ENCODE measurements at places on chromosomes 16 and 17.
A peak's percentile ranks its signal among the peaks of the same experiment; 100 is the strongest.

- no peak for DNase-seq
These were observed 4.9 kb upstream of the CIAO3 start for GRCh38 chr16:745739-746138.

- no peak for DNase-seq
These were observed 60.0 kb downstream of the RPTOR start for GRCh38 chr17:80604670-80605010.

- peak; percentile 84 for DNase-seq
These were observed 617 bp downstream of the PAFAH1B1 start for GRCh38 chr17:2593821-2594721.

- DNase-seq, result no peak
These were observed 114.9 kb downstream of the TRIM37 start for GRCh38 chr17:58991718-58992331.

GRCh38 chr16:84314814-84315213 lies 20.1 kb downstream of the WFDC1 start:
- no peak for DNase-seq

DNA sequence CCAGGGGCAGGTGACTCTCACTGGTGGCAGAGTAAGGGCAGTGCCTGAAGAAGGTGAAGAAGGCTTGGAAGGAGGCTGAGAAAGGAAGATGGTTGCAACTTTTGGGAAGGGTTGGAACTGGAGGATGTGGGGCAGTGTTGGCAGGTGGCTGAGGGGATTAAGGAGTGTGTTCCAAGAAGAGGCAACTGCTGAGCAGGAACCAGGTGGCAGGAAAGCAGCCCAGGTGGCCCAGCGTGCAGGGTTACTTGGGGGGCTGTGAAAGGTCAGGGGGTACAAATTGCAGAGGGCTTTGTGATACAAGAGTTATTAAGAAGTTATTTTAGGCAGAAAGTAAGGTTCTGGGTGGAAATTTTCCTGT lies 28.6 kb downstream of the WSCD1 start:
- DNase-seq, result no peak

DNA sequence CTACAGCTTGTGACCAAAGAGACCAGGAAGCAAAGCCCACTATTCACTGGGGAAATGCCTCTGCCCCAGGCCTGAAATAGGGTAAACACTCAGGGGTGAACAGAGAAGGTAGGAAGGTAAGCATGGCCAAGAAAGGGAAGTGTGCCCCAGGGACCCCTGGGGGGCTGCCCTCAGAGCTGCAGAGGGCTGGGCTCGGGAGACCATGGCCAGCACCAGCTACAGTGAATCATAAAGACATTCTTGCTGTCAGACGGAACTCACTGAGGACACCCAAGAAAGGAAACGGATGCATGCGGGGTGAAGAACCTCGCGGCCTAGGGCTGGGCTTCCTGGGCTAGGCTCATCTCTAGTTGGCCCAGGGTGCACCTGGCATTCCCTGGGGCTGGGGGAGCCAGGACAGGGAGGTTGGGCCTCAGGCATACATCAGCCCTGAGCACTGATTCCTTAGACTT lies 9.6 kb downstream of the HIC1 start:
- DNase-seq, result no peak

GRCh38 chr16:3578121-3578520 lies 918 bp upstream of the NLRC3 start:
- peak; percentile 61 for DNase-seq

- no peak for DNase-seq
These were observed 372.7 kb upstream of the CDH11 start for GRCh38 chr16:65494609-65495008.

GRCh38 chr17:78026381-78026780 lies 67.9 kb downstream of the TNRC6C start:
- no peak for DNase-seq

GRCh38 chr17:1957037-1957436 lies 68.1 kb downstream of the RTN4RL1 start:
- no peak for DNase-seq

- DNase-seq, result peak; percentile 44
These were observed 421 bp downstream of the STAT3 start for GRCh38 chr17:42387661-42388380.

DNA sequence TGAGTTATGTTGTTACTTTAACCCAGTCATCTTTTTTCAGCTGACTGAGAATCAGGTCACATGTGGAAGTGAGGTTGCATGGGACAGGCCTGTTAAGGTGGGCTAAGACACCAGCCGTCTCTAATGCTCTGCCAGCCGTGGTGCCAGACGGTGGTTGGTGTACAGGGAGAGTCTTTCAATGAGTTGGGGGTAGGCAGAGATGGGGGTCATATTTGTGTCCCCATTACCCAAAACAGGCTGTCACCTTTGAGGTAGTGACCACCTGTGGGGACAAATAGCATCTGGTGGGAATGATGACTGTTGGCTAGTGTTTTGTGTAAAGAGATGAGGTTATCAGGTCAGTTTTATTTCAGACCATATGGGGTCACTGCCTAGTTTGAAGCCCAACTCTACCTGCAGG lies 1.8 kb downstream of the RPL38 start:
- no peak for DNase-seq

DNA sequence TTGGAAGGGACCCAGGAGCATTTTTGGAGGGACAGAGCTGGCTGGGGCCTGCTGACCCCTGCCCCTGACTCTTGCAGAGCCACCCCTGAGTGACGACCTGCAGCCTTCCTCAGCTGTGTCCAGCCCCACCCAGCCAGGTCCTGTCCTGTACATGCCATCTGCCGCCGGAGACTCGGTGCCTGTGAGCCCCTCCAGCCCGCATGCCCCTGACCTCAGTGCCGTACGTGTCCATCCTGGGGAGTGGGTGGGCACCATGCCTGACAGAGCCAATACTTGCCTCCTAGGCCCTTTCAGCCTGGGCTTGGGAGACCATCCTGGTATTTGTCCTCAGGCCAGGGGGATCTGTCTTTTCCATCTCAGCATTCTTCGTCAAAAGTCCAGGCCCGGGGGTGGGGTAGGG lies 27.5 kb downstream of the UNC13D start:
- DNase-seq, result no peak

DNA sequence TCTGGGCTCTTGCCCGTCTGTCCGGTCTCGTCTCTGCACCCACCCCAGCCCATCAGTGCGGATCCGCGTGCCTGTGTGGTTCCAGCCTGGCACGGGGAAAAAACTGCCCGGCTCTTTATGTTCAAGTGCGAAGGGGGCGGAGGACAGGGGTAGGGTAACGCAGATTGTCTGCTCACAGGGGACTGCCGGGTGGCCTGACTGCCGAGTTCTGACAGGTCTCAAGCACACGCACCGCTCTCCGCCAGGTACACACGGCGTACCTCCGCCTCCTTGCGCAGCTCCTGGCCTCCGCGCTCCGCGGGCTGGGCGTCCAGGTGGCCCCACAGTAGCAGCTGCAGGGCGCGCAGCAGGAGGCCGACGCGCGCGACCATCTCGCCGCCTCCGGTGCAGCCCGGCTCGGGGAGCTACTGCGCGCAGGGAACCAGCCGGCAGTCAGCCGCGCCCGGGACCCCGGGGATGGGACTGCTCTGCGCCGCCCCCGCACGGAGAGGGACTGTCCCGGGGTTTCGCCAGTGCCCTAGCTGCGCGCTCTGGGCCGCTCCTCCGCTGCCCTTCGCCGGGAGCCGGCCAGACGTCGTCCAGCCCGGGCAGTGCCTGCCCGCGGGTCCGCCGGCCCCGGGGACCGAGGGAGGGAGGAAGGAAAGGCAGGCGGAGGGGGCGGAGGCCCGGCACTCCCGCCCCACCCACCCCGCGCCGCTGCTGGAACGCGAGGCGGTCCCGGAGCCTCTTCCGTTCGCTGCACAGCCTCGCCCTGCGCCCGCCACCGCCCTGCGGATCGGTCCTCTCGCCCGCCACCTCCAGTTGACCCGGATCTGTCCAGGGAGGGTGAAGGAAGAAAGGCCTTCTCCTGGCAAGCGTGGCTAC lies at the start of gene MMP28:
Gene MMP28, minus strand, starts transcription at position 635 of the 864 bp plus-strand sequence. Its CDS starts 264 bp downstream, at position 371.
- peak; percentile 19 for DNase-seq

DNA sequence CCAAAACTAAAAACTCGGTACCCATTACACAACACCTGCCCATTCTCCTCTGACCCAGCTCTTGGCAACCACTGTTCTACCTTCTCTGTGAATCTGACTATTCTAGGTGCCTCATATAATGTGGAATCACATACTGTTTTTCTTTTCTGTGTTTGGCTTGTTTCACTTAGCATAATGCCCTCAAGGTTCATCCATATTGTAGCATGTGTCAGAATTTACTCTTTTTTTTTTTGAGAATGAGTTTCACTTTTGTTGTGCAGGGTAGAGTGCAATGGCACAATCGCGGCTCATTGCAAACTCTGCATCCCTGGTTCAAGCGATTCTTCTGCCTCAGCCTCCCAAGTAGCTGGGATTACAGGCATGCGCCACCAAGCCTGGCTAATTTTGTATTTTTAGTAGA lies 59.5 kb upstream of the RBL2 start:
- no peak for DNase-seq

GRCh38 chr16:31513126-31513525 lies 4.9 kb upstream of the RUSF1 start:
- DNase-seq, result no peak

DNA sequence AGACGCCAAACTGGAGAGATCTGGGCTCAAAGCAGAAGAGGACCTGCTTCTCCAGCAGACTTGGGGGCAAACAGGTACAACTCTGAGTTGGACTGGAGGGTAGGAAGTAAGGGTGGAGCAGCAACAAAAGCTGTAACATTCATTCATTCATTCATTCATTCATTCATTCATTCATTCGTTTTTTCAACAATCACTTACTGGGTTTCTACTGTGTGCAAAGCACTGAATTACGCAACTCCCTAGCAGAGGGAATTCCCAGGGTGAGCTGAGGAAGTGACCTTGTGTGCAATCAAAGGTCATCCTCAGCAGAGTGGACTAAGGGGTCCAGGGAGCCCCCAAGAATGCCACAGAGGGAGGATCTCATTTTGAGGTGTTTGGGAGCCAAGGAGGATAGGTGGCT lies 231.1 kb upstream of the SDK2 start:
- no peak for DNase-seq

GRCh38 chr16:191831-192230 lies 11.6 kb downstream of the HBQ1 start:
- DNase-seq, result no peak

GRCh38 chr17:72268431-72268830 lies 147.6 kb downstream of the SOX9 start:
- no peak for DNase-seq

- no peak for DNase-seq
These were observed 335.2 kb upstream of the CDH11 start for GRCh38 chr16:65457084-65457483.

DNA sequence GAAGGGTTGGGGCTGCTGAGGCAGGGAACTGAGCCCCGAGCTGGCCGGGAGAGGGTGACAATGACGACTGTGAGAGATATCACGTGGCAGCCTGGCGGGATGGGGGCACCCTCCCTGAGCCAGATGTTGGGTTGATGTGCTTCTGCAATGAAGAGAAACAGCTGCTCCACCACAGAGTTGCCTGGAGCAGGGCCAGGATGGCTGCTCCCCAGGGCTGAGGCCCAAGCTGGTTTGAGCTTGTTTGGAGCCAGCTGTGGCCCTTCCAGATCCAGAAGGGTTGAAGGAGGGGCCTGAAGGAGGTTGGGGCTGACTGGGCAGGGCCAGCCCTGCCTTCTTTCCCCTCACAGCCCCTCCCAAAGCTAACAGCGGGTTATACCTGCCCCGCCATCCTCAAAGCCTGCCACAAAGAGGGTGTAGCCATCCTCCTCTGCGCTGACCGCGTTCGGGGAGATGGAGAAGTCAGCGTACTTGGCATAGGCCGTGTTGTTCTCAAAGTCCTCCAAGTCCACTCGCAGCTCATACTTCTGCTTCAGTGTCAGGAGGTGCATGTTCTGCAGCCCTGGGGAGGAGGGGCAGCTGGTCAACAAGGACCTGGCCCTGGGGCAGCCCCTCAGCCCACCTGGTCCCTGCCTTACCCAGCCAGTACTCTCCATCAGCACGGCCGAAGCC lies 2.1 kb downstream of the MFAP4 start:
- DNase-seq, result no peak

DNA sequence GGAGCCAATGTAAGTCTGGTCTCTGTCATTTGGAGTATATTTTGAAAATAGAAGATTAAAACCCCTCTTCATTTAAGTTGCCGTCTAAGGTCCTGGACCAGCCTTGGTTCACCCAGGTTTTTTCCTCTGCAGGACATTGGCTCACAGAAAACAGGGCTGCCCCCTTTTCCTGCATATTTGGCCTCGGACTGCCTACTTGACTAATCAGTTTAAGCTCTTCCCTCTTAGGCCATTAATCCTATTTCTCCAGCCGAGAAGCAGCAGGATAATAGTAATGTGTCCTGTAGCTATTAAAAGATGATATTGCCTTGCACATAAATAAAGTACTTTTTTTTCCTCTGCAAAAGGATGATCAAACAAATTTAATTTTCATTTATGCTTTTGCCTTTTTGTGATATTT lies 52.1 kb downstream of the PRKCA start:
- no peak for DNase-seq

- no peak for DNase-seq
These were observed 25.5 kb downstream of the ACSF3 start for GRCh38 chr16:89119166-89119621.

DNA sequence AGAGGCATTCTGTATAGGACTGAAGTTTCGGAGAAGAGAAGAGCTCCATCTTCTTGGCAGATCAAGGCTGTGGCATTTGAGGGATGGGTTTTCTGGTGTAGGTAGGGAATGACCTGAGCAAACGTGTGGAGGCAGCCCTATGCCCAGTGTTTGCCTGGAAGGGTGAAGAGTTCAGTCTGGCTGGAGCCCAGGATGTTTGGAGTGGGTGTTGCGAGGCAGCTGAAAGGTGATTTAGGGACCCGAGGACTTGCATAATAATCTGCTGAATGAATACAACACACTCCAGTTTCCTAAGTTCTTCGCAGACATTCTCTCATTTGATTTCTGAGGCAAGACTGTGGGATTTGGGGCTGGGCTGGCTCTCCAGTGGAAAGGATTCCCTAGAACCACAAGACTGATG lies 186.2 kb downstream of the CYLD start:
- no peak for DNase-seq

DNA sequence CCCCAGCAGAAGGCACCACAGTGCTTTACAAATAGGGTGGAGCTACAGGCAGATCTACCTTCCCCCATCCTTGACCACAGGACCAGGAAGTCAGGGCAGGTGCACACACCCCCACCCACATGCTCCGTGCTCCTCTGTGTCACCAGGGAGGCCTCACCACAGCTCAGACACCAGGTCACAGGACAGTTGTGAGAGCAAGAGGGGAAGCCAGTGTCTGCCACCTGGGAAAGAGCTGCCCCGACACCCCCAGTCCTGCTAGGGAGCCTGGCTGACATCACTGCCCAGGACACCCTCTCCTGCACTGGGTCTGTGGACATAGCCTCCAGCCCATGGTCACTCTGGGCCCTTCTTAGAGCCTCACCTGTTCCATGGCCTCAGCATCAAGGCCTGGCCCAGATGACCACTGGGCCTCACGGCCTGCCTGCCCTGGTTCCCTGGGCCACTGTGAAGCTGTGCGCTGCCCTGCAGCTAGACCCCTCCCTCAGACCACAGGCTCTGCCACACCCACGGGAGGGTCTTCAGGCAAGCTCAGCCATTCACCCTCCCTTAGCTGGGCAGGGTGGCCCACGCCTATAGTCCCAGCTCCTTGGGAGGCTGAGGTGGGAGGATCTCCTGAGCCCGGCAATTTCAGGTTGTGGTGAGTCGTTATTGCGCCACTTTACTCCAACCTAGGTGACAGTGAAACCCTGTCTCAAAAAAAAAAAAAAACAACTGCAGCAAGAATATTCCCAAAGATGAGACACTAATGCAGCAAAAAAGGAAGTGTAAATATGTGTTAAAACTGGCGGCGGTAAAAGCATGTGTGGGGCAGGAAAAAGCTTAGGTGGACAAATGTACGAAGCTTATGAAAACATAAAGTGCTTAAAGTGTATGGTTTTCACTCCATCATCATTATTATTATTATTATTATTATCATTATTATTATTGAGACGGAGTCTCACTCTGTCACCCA lies 14.2 kb downstream of the POLR3K start:
- peak; percentile 67 for DNase-seq
